Neuronal stem cell (in vitro differentiated cells): ENCODE measurements at places on chromosomes 7 and 10.

DNA sequence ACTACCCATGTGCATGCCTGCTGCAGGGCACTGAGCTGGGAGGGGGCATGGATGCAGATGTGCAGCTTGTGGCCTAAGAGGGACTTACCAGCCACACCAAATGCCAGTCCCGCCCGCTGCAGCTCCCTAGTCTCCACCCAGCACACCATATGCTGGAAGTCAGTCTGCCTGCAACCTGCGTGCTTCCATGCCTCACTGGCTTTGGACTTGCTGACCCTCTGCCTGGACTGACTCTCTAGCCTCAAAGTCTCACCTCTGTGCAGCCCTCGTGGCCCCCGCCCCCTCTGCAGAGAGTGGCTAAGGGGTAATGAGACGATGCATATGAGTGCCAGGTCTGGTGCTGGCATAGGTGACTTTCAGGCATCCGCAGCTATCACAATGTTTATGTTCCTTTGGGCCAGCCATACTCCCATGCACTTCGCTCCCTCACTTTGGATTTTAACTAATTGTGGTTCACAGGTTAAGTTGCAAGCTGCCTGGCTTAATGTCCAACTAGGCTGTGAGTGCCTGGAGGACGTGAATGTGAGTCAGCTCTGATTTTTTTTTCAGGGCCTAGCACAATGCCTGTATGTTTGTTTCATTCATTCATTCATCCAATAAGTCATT, 21.7 kb downstream of the TRIM8 start:
- no peak for DNase-seq

DNA sequence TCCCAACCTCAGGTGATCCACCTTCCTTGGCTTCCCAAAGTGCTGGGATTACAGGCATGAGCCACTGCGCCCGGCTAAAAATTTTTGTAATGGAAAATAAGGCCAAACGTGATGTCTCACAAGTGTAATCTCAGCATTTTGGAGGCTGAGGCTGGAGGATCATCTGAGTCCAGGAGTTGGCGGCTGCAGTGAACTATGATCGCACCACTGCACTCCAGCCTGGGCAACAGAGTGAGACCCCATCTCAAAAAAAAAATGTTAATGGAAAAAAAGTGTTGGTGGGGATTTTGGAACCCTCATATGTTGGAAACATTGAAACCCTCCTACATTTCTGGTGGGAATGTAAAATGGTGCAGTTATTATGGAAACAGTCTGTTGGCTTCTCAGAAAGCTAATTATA, 2.7 kb upstream of the SRPK2 start:
- no peak for DNase-seq

GRCh38 chr7:63093481-63093880, 905.2 kb upstream of the ZNF722 start:
- DNase-seq = no peak

- DNase-seq = no peak
Observed at GRCh38 chr10:58239561-58240169, 28.0 kb downstream of the IPMK start.

- DNase-seq = no peak
Observed at GRCh38 chr7:142337054-142338001, 79.5 kb upstream of the PRSS58 start.

DNA sequence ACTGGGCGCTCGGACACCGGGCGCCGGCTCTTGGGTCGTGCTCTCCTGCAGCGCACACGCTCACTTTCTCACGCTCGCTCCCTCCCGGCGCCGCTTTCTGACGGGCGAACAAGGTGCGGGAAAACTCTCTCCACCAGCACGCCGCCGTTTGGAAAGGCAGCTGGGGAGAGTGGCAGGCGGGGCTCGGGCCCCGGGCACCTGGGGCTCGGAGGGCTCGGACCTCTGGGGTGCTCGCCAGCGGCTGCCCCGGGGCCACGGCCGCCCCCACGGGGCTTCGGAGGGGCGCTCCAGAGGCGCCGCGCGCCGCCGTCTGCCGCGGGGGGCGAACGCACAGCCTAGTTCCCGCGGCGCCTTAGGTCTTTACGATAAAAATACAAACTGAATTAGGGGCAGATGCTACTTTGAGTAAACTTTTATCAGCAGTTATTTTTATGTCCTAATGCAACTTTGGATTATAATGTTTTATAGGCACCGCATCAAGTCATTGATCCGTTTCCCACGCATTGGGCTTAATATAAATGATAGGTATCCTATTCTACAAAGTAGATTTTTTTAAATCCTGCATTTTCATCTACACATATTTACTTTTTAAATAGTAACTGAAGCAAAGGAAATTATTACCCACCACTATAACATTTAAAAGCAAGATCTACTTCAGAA, 535 bp upstream of the EPC1 start:
- no peak for DNase-seq

GRCh38 chr10:52703898-52704297, 68.7 kb downstream of the MBL2 start:
- no peak for DNase-seq

GRCh38 chr7:20019757-20020432, 197.3 kb downstream of the MACC1 start:
- no peak for DNase-seq

- DNase-seq = no peak
Observed at GRCh38 chr10:5987747-5988146, 10.4 kb upstream of the IL15RA start.

DNA sequence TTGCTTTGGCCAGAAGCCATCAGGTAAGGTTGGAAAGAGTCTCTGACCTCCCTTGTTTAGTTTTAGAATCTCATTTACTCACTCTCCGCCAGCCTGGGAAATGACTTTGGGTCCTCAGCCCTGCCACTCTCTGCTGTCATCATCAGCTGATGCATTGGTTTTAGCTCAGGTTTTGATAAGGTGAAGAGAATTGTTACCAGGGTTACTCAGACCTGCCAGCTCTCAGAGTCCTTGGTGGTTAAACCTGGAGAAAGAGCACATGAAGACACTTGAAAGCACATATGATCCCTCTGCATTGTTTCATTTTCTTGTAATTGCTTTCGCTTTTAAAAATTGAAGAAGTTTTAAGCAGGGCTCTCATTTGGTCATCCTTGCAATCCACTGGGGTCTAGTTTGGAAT, 4.0 kb upstream of the CROT start:
- DNase-seq = no peak

- no peak for DNase-seq
Observed at GRCh38 chr10:7512487-7512886, 101.7 kb upstream of the SFMBT2 start.

- DNase-seq = no peak
Observed at GRCh38 chr7:73899731-73900142, 38.8 kb downstream of the TMEM270 start.
